ENCODE measurements at places on chromosomes 16 and 17.

DNA sequence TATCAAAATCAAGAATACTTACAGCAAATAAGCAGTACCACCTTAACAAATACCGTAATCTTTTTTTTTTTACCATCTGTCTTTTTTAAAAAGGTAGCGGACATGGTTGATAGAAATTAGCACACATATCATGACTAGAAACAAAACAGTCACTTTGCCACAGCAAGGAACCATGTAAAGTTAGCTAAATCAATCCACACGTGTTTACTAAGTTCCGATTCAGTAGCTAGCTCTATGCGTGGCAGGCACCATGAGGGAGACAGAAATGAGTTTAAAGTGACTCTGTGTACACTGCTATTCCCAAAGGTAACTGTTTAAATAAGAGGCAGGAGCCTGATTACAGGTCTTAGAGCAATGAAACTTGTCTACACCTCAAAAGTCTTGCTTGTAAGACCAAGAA is 108.6 kb downstream of the XYLT1 start:
- no peak for DNase-seq

- DNase-seq, result no peak
Observed at GRCh38 chr16:23072084-23072599, 77.1 kb downstream of the USP31 start.

DNA sequence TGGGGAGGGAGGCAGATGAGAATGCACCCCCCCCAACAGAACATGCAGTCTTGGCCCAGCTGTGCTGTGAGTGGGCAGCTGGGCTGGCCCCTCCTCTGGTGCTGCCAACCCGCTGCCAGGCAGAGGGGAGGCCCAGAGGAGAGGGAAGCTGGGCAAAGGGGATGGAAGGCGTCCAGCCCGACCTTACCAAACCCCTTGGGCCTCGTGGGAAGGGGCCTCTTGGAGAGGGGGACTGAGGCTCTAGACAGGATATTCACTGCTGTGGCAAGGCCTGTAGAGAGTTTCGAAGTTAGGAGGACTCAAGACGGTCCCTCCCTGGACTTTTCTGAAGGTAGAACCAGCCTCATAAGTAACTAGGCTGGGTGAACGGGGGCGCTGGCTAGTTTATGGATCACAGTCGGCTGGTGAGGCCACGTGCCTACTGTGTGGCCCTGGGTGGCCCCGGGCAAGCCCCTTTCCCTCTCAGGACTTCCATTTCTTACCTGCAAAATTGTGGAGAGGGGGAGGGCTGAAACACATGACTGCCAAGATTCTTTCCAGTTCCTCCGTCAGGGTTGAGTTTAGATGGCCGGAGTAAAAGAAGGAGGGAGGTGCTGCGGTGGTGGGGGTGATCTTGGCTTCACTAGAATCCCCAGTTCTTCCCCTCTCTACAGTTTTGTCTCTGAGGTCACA is 857 bp upstream of the STAT5A start:
- DNase-seq, result peak; percentile 24

GRCh38 chr17:488993-489757 is 136.6 kb upstream of the RPH3AL start:
- DNase-seq, result no peak

DNA sequence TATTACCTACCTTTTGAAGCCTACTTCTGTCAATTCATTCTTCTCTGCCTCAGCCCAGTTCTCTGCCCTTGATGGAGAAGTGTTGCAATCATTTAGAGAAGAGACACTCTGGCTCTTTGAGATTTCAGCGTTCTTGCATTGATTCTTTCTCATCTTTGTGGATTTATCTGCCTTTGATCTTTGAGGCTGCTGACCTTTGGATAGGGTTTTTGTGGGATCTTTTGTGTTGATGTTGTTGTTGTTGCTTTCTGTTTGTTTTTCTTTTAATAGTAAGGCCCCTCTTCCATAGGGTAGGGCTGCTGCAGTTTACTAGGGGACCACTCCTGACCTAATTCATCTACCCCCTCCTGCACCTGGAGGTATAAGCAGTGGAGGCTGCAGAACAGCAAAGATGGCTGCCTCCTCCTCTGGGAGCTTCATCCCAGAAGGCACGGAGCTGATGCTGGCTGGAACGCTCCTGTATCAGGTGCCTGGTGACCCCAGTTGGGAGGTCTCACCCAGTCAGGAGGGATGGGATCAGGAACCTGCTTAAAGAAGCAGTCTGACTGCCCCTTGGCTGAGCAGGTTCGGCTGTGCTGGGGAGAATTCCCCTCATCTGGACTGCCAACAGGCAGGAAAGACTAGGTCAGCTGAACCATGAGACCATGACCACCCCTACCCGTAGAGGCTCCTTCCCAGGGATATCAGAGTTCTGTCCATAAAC is 28.0 kb downstream of the NFATC3 start:
- no peak for DNase-seq

DNA sequence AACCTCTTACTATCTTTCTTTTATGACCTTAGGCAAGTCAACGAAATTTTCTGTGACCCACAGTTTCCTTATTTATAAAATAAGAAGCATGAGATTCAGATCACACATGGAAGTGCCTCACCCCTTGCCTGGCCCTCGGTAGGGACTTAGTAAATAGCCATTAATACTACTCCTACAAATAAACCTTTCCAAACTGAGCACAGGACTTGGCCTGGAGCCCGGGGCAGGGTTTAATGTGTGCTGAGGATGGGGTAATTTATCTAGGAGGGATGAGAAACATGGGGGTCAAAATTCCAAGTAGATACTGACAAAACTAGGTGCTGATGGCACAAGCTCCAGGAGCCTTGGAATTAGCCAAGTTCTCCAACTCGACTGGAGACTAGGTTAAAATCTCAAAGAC is 35.0 kb downstream of the PITPNC1 start:
- no peak for DNase-seq

DNA sequence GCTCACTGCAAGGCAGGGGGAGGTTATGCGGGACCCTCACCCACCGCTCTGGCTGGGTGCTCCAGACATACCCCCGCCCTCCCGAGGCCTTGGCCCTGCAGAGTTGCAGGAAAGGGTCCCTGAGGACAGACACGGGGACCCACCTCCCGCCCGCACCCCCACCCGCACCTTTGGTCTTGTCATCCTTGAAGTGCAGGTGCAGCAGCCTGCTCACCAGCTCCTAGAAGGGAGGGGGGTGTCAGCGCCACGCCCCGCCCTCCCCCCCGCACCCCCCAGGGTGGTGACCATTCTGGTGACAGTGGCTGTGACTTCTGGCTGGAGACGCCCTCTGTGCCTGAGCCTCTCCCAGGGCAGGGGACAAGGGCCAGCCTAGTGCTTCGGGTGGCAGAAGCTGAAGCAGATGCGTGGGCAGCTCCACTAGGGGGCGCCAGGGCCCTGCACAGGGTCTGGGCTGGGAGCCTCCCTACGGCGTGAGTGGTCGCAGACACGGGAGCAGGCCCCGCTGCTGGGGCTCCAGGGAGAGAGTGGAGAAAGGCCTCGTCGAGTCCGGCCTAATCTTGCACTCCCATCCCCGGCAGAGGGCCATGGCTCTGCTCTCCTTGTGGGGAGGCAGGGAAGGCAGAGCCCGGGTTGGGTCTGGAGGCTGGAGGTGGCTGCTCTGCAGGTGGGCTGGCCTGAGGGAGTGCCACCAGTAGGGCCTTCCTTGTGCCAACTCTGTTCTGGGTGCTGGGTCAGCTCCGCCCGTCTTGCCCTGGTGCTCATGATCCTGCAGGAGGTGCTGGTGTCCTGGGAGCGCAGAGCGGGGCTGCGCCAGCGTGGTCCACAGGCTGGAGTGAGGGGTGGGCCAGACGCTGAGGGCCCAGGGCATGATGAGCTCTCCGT is 2.7 kb downstream of the CENPX start:
- no peak for DNase-seq

- no peak for DNase-seq
Observed at GRCh38 chr16:75727221-75727620, 931 bp upstream of the CPHXL start.

DNA sequence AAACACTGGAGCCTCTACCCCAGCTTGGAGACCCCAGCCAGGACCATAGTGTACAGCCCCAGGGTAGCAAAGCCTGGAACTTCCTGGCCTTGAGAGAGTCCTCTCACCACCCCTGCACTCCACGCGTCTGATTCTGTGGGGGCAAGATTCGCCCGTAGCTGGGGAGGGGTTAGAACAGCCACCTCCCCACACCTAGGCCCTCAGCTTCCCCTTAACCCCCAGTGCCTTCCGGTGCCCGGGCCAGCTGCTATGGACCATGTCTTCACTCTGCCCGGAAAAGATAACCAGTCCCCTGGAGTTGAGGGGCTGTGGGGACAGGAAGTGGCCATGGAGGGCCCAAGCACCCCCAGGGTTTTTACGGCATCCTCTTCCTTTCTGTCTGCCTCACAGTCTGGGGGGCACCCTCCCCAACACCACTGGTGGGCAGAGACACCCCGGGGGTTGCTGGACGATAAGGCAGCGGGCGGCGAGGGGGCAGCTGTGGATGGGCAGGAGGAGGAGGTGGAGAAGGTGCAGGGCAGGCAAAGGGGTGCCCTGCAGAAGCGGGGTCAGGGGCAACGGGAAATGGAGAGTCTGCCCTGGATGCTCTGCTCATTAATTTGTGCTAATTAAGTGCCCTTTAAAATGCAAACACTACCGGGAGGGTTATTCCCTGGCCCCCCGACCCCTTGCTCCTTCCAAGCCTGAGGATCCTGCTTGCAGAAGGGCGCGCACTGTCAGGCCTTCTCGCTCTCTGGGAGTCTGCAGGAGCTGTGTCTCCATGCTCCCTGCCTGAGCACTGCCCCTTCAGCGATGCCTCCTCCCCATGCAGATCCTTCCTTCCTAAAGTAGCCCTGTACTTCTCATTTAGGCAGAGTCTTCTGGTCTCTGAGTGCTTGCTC is 2.4 kb downstream of the PRSS27 start:
- DNase-seq, result no peak

GRCh38 chr16:1707193-1707790 is 1.3 kb downstream of the MAPK8IP3 start:
- DNase-seq, result no peak

GRCh38 chr17:17376362-17376761 is 73.2 kb downstream of the NT5M start:
- no peak for DNase-seq

- DNase-seq, result no peak
Observed at GRCh38 chr16:71476457-71477124, 12.5 kb downstream of the ZNF19 start.

DNA sequence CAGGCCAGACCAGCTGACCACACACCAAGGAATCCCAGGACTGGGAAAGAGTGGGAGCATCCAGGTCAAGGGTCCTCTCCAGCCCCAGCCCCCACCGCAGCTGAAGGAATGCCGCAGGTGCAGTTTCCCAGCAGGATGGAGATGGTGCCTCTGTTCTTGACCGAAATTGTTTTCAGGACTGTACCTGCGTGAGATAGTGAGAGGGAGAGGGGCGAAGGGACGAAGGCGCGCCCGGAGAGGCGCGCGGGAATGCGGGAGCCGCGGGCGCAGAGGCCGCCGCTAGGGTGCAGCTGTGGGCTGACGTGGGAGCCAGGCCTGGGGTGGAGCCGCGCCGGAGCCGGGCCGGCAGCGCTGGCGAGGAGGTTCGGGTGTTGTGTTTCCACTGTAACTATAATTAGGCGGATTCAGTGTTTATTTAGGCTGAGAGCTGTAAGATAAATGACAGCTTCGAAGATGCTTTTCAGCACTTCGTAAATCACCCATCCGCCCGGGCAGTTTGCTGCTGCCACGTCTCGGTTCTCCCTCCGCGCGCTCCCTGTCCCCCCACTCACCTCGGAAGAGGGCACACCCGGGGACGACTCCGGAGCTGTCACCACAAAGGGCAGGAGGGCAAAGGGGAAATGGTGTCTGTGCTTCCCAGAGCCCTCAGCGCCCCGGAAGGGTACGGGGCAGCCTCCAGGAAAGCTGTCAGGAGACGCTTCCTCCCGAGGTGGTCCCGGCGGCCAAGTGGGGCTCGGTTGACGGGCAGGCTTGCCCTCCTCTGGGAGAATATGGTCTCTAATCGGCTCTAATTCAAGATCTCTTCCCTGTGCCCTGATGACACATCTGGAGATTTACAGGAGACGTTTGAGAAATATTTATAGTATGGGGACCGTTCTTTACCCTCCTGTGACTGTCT is 38.2 kb downstream of the HOXB1 start:
- peak; percentile 49 for DNase-seq

GRCh38 chr17:17537311-17538099 is 41.3 kb upstream of the RASD1 start:
- DNase-seq, result no peak

GRCh38 chr17:10031606-10032005 is 126.5 kb upstream of the RCVRN start:
- no peak for DNase-seq

DNA sequence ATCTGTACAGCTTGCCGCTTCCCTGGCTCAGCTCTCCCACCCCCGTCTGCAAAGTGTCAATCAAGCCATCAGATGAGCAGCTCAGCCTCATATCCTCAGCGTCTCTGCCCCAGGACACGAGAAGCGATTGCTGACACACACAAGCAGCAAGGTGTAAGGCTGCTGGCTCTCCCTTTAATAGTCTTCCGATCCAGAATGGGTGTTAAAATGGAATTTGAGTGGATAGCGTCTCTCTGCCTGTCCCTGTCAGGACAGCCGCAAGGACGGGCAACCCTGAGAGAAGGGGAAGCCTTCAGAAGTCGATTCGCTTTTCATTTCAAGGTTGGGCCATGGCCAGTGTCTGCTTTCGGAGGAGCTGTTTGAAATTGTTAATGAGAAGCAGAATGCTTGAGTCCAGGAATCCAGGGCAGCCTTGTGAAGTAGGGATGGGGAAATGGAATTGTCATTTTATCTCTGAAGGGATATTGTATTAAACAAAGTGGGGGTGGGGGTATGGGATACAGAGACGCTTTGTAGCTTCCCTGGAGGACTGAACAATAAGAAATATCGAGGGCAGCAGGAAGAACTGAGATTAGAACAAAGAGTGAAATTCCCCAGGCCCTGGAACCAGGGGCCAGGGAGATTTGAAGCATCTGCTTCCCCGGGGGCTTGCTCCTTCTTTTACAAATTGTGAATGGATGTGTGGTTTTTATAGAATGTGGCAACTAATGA is 4.7 kb upstream of the PIPOX start:
- DNase-seq, result no peak

GRCh38 chr17:51261024-51261963 is 948 bp downstream of the UTP18 start:
- DNase-seq, result no peak

DNA sequence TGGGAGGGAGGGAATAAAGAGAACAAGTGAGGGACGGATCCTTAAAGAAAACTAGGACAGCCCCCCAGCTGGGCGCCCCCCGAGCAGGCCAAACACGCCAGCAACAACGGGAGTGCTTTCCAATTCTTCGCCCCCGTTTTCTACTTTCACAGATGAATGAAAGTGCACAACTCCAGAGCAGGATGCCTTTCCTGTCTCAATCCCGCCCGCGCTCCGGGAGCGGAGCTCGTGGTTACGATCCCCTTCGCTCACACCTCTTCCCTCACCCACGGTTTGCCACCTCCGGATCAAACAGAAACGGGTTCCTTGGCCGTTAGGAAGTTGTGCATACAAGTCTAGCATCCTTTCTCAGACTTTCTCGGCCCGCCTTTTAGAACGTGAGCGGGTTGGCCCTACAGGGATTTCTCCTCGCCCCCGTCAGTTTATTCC is 680 bp downstream of the SKA2 start:
- DNase-seq, result peak; percentile 18

GRCh38 chr17:64534187-64534586 is 27.4 kb downstream of the CEP95 start:
- no peak for DNase-seq
